Activated CD4-positive, CD25-positive, alpha-beta regulatory T cell treated with anti-CD3 and anti-CD28 coated beads, Interleukin-2, amount 50 U/mL, for 72 hours (primary cell): ENCODE measurements at places on chromosomes 1 and 21.

DNA sequence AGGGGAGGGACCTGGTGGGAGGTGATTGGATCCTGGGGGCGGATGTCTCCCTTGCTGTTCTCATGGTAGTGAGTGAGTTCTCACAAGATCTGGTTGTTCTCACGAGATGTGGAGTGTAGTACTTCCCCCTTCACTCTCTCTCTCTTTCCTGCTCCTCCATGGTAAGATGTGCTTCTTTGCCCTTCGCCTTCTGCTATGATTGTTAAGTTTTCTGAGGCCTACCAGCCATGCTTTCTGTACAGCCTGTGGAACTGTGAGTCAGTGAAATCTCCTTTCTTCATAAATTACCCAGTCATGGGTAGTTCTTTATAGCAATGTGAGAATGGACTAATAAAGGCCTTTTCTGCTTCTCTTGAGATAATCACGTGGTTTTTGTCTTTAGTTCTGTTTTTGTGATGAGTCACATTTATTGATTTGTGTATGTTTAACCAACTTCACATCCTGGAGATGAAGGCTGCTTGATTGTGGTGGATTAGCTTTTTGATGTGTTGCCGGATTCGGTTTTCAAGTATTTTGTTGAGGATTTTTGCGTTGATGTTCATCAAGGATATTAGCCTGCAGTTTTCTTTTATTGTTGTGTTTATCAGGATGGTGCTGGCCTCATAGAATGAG lies 45.5 kb downstream of the RABGAP1L start:
- DNase-seq: no peak

GRCh38 chr1:184595596-184595995 lies 159.1 kb downstream of the EDEM3 start:
- no peak for DNase-seq

DNA sequence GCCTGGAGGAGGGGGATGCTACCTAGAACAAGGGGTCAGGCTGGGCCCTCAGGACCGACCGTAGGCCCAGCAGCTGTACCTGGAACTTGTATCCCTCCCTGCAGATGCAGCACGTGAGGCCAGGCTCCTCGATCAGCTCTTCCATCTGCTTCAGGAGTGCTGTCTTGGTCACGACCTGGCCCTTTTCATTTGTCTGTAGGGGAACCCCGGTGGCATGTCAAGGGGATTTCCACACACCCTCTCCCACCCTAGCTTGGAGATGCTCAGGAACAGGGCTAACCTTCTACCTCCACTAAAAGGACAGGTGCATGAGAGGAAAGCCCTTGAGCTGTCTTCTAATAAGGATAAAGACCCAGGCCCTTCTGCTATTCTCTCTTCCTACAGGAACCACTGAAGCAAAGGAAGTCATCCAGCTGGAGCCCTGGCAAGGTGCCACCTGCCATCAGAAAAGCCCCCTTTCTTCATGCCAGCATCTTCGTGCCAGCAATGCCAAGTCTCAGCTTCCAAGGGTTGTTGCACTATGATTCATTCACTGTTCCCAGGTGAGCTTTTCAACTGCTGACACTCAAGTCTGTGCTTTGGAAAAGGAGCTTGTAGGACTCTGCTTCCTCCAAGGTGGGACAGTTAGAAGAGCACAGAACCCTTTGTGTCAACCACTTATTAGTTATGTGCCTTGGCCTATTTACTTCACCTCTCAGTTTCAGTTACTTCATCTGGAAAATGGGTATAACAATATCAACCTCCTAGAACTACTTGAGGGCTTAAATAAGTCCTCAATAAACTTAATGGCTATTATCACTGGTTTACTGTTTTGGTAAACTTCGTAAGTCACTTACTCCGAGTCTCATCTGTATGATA lies 122.1 kb downstream of the UBR4 start:
- no peak for DNase-seq

DNA sequence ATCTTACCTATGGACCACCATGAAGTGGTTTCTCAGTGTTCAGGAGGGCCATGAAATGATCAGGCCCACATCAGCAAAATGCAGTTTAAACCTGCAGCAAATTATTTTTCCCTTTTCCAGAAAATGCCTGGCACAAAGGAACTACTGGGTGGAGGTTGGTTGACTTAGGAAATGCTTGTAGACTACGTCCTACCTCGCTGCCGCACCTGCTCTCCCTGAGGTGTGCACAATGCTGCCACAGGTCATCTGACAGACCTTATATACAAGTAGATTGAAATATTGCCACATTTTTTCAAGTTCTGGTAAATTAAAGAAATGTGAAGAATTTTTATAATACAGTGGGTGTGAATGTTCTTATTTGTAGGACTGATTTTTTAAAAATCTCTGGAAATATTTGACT lies 166.7 kb upstream of the PDE4B start:
- no peak for DNase-seq

GRCh38 chr1:204977318-204977717 lies 65.7 kb upstream of the CNTN2 start:
- no peak for DNase-seq
